Activated CD4-positive, alpha-beta T cell treated with anti-CD3 and anti-CD28 coated beads for 4 hours (primary cell): ENCODE measurements at places on chromosomes 3 and 15.
A peak's percentile ranks its signal among the peaks of the same experiment; 100 is the strongest.

DNA sequence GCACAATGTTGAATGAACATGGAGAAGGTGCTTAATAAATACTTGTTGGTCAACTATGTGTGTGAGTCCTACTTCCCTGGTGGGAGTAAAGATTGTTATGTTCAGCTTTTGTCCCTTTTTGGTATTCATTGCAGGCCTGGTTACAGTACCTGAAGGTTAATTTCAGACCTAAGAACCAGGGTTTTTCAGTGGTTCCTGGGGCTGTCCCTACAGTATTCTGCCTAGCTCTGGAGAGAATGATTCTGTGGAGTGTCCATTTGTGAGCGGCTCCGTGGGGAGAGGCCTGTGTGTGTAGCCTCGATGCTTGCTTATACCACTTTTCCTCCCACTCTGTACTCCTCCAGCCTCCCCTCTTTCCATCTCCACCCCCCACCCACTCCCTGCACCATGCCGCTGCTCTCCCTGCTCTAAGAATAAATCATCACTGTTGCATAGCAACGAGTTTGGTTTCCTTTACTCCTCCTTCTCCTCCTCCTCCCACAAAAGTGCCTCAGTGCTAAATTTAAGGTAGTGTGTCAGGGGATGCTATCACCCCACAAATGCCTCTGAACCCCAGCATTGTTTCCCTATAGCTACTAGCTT is 150.6 kb upstream of the ROPN1 start:
- no peak for DNase-seq

DNA sequence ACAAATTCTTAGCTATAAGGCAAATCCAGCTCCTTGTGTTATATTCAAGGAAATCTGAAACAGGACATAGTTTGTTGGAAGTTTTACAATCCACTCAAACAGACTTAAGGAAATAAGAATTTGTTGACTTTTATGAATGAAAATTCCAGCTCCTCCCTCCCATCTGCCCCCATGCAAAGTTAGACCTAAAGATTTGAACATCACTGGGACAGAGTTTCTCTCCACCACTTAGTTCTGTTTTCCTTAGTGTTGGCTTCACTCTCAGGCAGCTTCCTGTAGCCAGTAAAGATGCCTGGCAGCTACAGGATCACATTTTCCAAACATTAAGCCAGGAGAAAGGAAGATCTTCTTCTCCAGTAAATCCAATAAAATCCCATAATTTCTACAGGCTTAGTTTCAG is 265.0 kb downstream of the TAFA4 start:
- no peak for DNase-seq

GRCh38 chr3:71562938-71563337 is 20.6 kb downstream of the FOXP1 start:
- no peak for DNase-seq

GRCh38 chr3:149352556-149352955 is 19.1 kb upstream of the TM4SF18 start:
- no peak for DNase-seq

- no peak for DNase-seq
These were observed 21.9 kb downstream of the PTH1R start for GRCh38 chr3:46899151-46900006.

DNA sequence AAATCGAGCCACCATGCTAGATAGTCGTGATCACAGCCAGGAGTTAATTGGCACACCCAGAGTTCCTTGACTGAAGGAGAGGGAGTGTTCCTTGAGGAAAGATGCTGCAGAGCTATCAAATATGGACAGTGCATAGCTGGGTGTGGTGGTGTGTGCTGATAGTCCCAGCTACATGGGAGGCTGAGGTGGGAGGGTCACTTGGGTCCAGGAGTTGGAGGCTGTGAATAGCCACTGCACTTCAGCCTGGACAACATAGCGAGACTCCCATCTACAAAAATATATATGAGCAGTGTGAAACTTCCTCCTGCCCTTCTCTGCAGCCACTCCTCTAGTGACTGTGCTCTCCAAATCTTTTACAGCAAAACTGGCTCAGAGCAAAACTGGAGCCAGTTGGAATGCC is 10.0 kb upstream of the USP13 start:
- DNase-seq, result no peak

DNA sequence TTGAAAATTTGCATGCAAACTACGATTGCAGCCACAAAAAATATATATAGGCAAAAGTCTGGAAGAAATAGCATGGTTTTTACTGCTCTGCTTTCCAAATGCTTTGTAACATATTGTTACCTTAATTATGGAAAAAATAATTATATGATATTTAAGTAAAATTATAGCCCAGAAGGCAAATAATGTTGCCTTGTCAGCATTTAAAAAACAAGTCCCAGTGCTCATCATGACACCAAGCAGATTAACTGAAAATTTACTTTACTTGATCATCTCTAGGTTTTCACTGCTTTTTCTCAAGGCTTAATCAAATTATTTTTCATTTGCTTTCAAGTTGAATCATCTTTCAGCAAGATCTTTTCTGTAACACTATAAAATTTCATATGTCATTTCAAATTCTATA is 262.9 kb downstream of the ZMAT3 start:
- no peak for DNase-seq

DNA sequence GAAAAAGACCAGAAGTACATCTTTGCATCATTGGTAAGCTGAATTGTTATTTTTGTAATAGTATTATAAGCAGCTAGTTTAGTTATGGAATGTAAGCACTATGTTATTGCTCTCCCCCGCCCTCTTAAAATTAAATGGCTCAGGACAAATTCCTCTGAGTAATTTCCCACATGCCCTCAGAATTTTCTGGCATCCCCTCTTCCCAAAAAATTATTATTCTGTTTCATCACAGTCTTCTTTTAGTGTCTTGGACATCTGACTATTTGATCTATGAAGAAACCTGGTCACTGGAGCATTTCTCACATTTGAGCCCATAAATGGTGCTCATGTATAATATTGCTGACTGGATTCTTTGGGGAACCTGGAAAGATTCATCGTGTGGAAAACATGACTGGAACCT is 68.3 kb downstream of the KLHL25 start:
- no peak for DNase-seq

GRCh38 chr15:69679623-69680228 is 227.1 kb downstream of the RPLP1 start:
- no peak for DNase-seq

GRCh38 chr3:95327478-95327877 is 1264.6 kb downstream of the NSUN3 start:
- DNase-seq, result no peak

- DNase-seq, result no peak
These were observed 45.7 kb upstream of the INO80 start for GRCh38 chr15:41161736-41162135.

DNA sequence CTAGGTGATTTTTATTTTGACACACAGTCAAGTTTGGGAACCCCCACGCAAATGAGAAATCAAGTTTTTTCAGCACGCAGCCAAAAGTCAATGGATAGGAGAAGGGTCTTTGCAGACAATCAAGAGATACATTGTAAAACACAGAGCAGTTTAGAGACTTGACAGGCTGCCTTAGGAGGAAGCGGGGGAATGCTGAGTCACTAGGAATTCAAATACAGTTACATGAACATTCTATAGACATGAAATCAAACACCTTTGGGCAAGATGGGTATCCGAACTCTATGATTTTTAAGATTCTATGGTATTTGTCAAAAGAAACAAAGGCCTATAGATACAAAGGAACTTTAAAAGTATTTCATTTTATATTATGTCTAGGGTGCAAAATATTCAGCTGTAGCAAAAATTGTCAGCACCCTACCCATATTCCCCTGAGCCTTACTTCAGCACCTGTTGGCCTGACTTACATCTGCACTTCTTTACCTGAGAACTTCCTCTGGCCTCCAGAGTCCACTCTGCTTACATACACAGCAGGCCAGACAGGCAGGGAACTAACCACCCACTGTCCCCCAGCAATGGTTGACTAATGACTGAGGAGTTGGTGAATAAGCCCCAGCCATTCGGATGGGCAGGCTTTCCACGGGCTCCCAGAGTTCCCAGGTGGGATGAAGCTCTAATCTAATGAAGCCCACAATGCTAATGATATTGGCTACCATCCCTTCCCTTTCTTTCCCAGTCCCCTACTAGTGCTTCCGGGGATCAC is 289.3 kb upstream of the RORA start:
- DNase-seq, result no peak

DNA sequence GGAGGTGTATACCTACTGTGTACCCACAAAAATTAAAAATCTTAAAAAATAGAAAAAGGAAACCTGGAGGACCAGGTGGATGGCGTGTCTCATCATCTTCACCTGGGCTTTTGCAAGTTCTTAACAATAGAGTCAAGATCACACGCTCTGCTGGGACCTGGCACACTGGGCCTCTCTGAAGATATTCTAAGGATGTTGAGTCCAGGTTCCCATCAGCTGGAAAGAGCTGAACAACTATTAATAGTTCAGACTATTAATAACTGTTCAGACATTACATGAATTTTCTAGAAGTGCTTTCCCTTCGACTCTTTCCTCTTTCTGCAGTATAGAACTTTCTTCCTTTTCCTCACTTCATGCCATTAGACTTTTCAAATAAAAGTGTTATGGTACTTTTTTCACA is 320.2 kb upstream of the IL12A start:
- no peak for DNase-seq

GRCh38 chr15:81107889-81108288 is 26.2 kb upstream of the CFAP161 start:
- no peak for DNase-seq

GRCh38 chr3:13254028-13254951 is 165.8 kb downstream of the NUP210 start:
- DNase-seq, result no peak

- no peak for DNase-seq
These were observed 4.7 kb upstream of the P2RY1 start for GRCh38 chr3:152830245-152830644.

- DNase-seq, result no peak
These were observed 10.1 kb downstream of the ARL14 start for GRCh38 chr3:160686955-160687535.

GRCh38 chr15:36908991-36909390 is 191.4 kb downstream of the MEIS2 start:
- no peak for DNase-seq

DNA sequence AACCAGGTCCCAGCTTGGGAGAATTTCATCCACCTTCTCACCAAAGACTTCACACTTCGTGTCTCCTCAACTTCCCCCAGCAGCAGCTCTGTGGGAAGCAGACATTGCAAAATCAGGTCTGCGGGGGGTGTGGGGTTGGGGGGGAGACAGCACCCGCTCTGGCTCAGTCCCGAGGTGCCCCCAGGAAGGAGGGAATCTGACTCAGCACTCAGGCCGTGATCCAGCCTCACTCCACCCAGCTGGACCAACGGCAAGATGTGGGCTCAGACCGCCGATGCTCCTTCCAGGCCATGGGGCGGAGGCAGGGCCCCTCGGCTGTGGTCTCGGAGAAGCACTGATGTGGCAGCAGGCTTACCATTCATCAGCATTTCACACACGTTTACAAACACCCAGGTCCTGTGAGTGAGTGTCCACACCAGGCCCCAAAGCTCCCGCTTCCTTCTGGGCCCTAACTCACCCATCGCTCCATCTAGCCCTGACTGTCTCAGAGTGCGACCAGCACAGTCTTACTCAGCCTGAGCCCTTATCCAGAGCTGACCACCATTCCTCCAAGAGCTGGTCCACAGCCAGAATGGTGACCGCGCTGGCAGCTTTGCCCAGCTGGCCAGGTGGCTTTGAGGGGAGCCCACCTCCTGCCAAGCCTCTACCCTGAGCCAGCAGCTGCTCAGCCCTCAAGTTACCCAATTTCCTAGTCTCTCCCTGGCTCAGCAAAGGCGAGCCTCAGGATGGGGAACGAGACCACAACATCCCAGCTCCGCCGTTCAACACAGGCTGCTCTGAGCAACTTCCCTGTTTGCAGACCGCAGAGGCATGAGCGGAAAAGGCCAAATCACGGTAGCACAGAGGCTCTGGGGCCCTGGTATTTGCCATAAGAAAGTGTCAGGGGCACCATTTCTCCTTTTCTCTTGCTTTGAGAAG is 3.3 kb downstream of the STAB1 start:
- no peak for DNase-seq

DNA sequence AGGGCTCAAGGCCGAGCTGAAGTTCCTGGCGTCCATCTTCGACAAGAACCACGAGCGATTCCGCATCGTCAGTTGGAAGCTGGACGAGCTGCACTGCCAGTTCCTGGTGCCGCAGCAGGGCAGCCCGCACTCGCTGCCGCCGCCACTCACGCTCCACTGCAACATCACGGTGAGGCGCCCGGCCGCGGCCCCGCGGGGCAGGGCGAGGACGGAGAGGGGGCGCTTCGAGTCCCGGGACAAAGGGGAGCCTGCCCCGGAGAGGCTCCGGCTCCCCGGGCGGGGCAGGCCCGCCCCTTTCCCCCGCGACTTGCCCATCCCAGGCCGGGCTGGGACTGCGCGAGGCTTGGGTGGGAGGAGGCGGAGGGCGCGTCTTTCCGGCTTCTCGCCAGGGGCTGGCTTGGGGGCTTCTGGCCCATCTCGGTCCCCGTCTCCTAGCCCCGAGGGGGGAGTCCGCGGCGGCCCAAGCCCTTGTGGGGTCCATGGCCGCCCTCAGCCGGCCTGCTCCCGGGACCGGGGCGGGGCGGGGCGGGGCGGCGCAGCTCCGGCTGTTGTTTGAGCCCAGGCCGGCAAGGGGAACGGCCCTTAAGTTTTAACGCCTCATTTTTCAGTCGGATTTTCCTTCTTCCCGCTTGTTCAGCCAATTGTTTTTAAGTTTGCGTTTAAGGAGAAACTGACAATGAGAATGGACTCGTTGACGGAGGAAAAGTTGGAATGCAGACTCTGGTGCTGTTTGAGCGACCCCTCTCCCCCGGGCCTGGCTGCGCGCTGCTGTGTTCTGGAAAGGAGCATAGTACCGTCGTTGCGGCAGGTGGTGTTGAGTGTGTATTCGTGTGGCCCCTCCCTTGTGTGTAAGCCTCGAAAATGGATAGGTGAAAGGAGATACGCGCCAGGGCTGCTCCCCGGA is 683 bp downstream of the UBE2Q2 start:
- DNase-seq, result peak; percentile 48

DNA sequence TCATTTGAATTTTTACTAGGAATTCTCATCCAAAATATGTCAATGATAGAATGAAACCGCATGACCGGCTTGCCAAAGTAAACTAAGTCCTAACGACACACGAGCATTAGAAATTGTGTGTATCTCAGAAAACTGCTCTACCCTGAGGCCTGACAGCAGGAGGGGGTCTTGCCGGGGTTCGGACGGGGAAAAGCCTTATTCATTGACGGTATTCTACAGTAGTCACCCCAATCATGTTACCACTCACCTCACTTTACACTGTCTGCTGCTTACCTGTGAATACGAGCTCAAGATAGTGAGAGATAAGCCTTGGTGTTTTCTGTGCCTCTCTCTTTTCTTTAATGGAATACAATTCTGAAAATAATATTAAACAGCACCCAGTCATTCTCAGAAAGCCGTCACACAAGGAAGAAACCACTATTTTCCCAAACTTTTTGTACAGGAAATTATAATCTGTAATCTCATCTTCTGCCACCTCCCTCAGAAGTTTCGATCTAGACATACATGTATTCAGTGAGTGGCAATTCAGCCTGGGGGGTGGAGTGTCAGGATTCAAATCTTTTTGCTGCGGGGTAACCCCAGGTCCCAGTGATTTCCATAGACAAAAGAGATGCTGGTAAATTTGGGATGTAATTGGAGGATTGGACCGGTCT is 492 bp upstream of the FAM43A start:
- no peak for DNase-seq

- DNase-seq, result no peak
These were observed 17.3 kb upstream of the DOCK3 start for GRCh38 chr3:50657407-50657806.
